Coronary artery (tissue), 2 donors: ENCODE measurements at places on chromosomes 13 and 19.
A peak's percentile ranks its signal among the peaks of the same experiment; 100 is the strongest.

GRCh38 chr19:46118136-46118535 is 6.4 kb downstream of the IGFL3 start:
- DNase-seq, result no peak

- no peak for DNase-seq
Observed at GRCh38 chr13:24709186-24709913, 29.1 kb downstream of the ATP12A start.

- DNase-seq, result no peak
Observed at GRCh38 chr13:95323930-95324662, 22.8 kb upstream of the ABCC4 start.

- DNase-seq, result no peak
Observed at GRCh38 chr13:51818276-51818675, 14.3 kb upstream of the DHRS12 start.

GRCh38 chr19:13817018-13817614 is 21.9 kb downstream of the ZSWIM4 start:
- no peak for DNase-seq

- DNase-seq, result peak; percentile 78
Observed at GRCh38 chr13:97627566-97627965, 193.6 kb downstream of the RAP2A start.

DNA sequence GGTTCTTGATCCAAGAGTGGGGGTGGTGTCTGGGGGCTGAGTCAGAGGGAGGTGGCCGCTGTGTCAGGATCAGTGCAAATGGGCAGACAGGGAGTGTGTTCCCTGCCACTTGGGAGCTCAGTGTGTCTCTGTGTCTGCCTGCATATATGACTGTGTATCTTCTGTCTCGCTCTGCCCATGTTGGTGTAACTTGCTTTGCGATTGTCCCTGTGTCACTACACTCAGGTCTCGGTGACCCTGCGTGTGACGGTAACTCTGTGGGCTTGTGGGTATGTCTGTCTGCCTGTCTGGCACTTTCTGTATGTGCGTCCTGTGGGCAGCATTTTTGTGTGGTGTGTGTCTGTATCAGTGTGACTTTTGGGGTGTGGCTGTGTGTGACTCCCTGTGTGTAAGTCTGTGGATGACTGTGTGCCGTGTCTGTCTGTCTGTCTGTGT is 8.2 kb upstream of the ERFL start:
- DNase-seq, result no peak

DNA sequence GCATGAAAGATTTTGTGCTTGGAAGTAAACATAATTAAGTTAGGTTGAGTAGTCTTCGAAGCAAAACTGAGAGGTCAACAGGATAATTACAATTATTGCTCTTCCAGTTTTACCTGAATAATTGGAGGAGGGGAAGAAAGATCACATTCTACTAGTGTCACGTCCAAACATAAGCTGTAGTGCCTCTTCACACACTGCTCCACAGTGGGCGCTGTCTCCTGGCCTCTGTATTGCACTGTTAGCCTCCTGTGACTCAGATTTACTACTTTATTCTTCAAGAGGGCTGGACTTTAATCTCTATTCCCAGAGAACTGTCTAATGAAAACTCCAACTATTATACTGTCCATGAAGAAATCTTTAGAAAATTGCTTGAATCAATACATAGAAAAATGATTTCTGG is 62.9 kb downstream of the TRPC4 start:
- no peak for DNase-seq

DNA sequence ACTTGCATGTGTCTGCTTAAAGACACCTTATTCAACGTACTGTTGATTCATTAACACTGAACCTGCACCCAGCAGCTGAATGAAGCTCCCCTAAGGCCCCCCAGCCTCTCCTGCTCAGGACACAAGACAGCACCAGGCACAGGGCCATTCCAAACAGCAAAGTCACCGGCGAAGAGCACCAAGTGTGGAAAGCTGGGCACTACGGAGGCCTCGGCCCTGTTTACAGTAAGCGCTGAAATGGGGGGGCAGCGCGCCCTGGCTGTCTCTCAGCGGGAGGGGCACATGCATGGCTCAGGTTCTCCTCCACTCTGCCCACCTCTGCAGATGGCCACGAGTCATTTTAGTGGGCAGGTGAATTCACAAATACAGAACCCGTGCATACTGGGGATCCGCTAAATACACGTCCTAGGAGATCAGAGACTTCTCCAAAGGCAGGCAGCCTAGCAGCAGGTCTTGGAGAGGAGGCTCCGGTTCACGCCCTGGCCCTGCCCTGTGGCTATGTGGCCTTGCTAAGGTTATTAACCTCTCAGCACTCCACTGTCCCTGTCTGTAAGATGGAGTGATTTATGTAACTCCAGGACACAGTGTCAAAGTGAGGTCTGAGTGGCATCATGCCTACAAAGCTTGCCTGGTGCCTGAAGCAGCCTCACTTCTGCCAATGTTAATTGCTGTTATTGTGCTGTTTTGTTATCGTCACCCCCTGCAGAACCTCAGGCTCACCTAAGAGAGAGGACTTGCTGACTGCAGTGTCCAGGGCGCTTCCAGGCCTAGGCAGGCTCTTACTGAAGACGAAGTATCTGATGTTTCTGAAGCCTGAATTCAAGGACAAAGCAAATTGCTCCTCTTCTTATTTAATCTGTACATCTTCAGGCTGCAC is 207.4 kb upstream of the SOX1 start:
- no peak for DNase-seq

GRCh38 chr19:14375582-14376291 is 5.5 kb upstream of the ADGRE5 start:
- no peak for DNase-seq

GRCh38 chr13:44088991-44089413 is 209.3 kb downstream of the LACC1 start:
- no peak for DNase-seq

GRCh38 chr13:28819046-28819730 is 951 bp upstream of the MTUS2 start:
- DNase-seq, result no peak

- no peak for DNase-seq
Observed at GRCh38 chr13:41650706-41651105, 193.4 kb downstream of the RGCC start.

DNA sequence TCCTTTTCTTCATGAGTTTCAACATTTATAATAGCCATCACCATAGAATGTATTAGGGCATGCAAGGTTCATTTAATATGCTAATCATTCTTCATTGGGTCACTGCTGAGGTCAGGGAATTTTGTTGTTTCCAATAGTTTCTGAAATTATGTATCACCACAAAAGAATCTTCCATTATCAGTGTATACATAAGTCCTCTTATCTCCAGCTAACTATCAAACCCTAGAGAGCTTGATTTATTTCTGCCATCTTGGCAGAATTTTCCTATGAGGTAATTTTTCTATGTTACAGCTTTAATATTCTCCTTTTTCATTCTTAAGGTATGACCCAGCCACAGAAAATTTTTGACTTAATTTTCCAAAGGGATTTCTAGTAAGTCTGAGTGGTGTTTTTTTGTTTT is 415.0 kb upstream of the SLITRK1 start:
- DNase-seq, result no peak

GRCh38 chr19:44705502-44706010 is 6.6 kb downstream of the CEACAM16 start:
- no peak for DNase-seq

DNA sequence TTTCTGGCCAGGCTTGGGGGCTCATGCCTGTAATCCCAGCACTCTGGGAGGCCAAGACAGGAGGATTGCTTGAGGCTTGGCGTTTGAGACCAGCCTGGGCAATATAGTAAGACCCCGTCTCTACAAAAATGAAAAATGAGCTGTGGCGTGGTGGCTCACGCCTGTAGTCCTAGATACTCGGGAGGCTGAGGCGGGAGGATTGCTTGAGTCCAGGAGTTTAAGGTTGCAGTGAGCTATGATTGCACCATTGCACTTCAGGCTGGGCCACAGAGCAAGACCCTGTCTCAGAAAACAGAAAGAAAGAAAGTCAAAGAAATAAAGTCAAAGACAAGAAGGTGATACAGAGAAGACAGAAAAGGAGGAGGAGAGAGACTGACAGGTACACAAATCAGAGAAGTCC is 2.5 kb upstream of the CACNG6 start:
- DNase-seq, result no peak

GRCh38 chr19:32165141-32165540 is 180.3 kb upstream of the ZNF507 start:
- peak; percentile 19 for DNase-seq

GRCh38 chr13:24108615-24108965 is 51.9 kb upstream of the SPATA13 start:
- DNase-seq, result no peak

- no peak for DNase-seq
Observed at GRCh38 chr19:55353803-55354697, 469 bp downstream of the COX6B2 start.

DNA sequence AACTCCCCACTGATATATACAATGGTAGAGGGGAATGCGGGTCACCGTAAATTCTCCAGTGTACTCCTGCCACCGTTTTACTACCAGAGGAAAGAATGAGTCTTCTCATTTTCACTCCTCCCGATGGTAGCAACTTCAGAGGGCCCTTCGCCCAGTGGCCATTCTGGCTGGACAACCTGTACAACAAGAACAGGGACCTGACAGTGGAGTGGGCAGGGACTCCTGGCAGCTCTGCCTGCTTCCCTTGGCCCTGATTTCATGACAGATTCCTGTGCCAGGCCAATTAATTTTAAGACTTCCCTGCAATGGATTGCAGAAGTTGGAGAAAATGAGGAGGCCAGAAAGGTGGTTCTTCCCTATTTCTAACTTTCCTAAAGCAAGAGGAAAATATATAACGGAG is 148.9 kb downstream of the GPC6 start:
- no peak for DNase-seq

GRCh38 chr19:22545751-22546150 is 88.4 kb upstream of the ZNF492 start:
- DNase-seq, result no peak

DNA sequence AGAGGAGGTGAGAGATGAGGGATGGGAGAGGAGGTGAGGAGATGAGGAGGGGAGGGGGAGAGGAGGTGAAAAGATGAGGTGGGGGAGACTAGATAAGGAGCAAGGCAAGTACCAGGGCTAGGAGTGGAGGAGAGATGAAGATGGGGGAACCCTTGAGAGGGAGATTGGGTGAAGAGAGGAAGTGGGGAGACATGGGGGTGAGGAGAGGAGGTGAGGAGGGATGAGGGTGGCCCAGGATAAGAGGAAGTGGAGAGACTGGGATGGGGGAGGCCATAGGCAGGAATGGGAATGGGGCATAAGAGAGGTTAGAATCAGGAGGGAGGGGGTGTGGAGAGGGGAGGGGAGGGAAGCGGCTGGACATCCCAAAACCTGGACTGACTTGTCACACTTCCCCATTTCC is 16.7 kb upstream of the EMC10 start:
- DNase-seq, result no peak

GRCh38 chr13:51733374-51734298 is 70.3 kb downstream of the DHRS12 start:
- DNase-seq, result no peak

DNA sequence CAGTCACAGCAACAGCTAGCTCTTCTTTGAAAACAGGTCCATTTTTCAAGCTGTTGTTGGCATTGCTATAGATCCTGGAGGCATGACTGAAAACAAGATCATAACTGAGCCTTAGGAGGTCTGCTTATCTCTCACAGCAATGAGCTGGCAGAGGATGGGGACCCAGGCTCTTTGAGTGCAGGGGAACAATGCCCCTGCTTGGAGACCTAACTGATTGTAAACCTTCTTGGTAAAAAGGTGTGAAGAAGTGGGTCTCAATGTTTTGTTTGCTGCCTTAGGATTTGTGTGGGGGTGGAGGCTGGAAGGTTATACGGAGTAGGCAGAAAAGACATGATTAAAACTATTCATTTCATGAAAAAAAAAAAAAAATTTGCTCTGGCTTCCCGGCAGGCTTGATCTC is 94.6 kb downstream of the EFNB2 start:
- DNase-seq, result no peak

DNA sequence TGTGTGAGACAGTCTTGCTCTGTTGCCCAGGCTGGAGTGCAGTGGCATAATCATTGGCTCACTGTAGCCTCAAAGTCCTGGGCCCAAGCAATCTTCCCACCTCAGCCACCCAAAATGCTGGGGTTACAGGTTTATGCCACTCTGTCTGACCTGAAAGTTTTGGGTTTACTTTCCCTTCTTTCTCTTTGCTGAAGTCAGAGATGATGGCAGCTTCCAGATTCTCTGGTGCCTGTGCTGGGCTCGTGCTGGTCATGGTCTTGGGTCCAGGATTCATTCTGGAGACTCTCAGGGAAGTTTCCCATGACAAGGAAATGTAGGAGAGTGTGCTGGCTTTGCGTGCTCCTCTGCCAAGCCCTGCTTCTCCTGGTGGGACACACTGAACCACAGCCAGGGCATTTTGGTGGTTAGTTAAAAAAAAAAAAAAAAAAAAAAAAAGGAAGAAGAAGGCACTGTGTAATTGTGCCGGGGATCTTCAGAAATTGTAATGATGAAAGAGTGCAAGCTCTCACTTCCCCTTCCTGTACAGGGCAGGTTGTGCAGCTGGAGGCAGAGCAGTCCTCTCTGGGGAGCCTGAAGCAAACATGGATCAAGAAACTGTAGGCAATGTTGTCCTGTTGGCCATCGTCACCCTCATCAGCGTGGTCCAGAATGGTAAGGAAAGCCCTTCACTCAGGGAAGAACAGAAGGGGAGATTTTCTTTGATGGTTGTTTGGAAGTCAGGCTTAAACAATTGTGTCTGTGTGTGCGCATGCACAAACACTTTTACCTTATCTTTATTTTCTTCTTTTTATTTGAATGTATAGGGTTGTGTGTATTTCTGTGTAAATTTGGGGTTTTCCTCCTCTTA is at the start of gene ALOX5AP:
Gene ALOX5AP, plus strand, starts transcription at position 519 of the 847 bp plus-strand sequence. Its CDS starts 63 bp downstream, at position 582.
- no peak for DNase-seq

DNA sequence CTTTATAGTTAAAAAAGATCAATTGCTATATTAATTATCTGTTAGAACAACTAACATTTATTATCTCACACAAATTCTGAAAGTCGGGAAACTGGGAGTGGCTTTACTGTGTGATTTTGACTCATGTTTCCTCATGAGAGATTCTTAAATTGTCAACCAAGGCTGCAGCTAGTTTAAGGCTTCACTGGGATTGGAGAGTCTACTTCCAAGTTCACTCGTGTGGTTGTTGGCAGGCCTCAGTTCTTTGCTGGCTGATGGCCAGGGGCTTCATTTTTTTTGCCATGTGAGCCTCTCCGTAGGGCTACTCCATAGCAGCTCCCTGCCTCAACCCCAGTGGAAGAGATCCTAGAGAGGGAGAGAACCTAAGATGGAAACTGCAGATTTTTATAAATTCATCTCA is 24.5 kb upstream of the LPAR6 start:
- peak; percentile 84 for DNase-seq

DNA sequence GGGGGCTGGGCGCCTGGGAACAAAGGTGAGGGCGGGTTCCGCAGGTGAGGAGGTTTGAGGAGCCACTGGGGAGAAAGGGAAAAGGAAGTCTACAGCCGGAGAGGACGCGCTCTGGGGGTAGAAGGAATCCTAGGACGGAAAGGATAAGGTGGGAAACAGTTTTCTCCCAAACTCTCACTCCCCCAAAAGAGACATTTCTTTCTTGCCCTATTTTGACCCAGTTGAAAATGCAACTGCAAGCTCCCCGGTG is 651 bp upstream of the POLR1D start:
- no peak for DNase-seq

DNA sequence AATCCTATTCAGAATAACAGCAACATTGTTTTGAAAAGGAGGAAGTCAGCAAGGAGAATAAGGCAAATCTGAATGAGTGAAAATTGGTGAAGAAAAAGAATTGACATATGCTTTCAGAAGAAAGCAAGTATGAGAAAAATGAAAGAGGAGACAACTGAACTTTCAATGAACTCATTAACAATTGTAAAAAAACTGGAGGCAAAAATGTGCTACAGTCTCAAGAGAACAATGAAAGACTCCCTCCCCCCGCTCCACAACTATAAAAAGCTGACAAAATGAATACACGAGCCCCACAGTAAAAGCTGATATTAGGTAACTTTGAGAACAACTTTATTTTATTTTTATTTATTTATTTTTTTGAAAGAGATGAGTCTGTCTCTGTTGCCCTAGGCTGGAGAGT is 373.1 kb downstream of the DIAPH3 start:
- no peak for DNase-seq
